Testis (tissue), 5 donors: ENCODE measurements at places on chromosomes 3 and 15.

GRCh38 chr15:43184407-43185124, 637 bp upstream of the CCNDBP1 start:
- no peak for DNase-seq

DNA sequence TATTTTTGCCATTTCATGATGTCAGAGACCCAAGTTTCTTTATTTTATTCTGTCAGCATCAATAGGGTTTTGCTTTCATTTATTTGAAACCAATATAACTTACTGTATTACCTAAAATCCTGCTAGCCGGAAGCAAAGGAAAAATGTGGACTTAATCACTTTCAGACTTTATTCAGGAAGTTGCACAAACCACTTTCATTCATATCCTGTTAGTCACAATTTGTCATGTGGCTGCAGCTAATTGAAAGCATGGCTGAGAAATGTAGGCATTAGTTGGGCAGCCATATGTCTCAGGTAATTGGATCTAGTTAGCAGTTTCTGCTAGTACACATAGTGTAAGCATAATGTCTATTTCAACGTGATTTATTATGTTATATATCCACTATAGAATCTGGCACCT, 462.3 kb upstream of the SGO1 start:
- no peak for DNase-seq

- DNase-seq: no peak
These were observed 10.2 kb downstream of the PPARG start for GRCh38 chr3:12299026-12299425.

- no peak for DNase-seq
These were observed 11.1 kb upstream of the SELENOK start for GRCh38 chr3:53902711-53903110.

DNA sequence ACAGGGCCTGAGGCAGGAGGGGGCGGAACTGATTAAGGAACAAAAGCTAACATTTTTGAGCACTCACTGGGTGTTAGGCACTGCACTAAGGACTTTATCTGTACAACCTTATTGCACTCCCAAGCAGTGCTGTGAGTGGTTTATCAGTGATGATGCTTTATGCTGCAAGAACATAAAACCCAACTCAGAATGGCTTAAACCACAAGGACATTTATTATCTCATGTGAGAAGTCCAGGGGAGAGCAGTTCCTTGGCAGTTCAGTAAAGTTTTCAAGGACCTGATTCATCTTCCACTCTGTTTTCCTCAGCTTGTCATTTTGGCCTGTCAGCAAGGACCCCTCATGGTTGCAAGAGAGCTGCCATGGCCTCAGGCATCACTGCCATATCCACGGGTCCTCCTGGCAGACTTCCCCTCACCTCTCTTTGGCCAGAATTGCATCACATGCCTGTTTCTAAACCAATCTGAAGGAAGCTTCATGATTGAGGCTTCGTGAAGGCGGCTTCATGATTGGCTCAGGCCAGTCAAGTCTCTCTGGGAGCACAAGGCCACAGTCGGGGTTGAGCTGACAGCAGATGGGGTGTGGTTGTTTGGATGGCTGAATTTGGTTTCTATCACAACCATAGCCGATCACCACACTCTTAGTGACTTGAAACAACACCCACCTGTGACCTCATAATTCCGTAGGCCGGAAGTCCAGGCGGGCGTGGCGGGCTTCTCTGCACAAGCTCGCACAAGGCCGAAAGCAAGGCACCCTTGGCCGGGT, 15.8 kb downstream of the EFCC1 start:
- DNase-seq: no peak

DNA sequence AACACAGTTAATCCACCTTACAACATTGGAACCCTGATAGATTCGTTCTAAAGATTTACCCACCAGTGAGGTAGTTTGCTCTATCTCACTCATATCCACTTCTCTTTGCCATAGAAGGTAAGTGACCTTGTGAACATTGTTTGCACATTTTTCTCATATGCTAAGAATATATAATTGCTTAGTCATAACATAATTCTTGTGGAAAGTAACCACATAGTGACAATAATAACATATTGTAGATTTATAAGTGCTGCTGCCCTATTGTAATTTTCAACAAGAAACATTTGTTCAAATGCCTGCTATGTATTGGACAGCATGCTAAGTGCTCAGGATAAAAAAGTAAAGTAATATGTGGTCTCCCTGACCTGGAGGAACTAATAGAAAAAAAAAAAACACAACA, 554.2 kb upstream of the KCNMB2 start:
- DNase-seq: no peak

DNA sequence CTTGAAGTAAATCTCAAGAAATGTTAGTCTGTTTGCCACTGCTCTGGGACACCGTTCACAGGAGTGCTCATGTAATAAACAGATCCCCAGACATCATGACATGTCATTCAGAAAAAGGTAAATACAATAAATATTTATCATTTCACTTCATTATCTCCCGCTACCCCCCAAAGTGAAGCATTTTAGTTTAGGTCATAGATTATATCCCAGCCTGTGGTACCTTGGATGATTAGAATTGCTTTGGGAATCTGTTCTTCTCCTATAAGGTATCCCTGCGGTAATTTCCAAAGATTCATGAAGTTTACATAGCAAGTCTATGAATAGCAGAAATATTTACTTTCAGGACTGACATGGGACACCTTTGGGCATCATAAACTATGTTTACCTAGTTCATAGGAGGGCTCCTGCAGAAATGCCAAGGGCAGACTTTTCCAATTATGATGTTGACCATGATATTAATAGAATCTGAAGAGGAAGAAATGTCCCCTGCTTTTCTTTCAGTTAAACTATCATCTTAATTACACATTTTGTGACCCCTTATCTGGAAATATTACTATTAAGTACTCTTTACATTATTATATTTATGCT, 268.0 kb downstream of the NAALADL2 start:
- no peak for DNase-seq

DNA sequence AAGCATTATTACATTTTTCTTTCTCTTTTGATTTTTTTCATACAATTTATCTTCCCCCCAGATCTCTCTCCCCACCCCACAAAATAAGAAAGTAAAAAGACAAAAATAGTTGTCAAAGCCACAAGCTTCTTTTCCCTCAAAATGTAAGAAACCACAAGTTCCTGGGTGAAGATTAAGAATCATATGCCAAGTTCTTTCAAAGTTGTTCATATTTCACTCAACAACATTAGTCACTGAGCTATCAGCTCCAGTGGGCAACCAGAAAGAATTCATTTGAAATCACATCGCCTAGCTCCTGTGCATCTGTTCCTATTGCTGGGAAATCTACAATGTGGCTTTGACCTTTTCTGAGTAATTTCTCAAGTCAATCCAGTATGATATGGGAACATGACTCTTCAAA, 681.6 kb upstream of the ARPP21 start:
- DNase-seq: no peak
